Activated T-helper 2 cell treated with anti-CD3 and anti-CD28 coated beads, Interferon-gamma antibody, Interleukin-2, Interleukin-4, amounts not matched to agents 10 μg/mL and 5 μg/mL and 100 μg/mL, durations not matched to agents 14 hours and 24 hours and 36 hours (primary cell): ENCODE measurements at places on chromosomes 7 and 10. TPM values are rescaled to one million over a fixed set of nuclear protein-coding genes. Genes with fewer than 3 reads are reported as not detected.

DNA sequence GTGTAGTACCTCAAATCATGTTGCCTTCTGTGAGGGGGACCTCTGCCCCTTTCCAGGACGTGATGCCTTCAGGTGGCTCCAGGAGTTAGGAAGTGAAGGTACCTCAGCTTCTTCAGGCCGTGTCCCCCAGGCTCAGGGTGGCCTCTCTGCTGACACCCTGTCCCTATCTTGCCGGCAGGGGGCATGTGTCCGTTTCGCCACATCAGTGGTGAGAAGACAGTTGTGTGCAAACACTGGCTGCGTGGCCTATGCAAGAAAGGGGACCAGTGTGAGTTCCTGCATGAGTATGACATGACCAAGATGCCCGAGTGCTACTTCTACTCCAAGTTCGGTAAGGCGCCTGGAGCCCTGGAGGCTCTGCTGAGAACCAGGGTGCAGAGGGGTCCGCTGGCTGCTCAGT, 9.2 kb downstream of the CPSF4 start:
- DNase-seq, result no peak

- no peak for DNase-seq
Measured at GRCh38 chr10:92846854-92847201, 1.5 kb upstream of the EXOC6 start.

- DNase-seq, result no peak
Measured at GRCh38 chr7:43905209-43905946, 1.0 kb downstream of the URGCP start.

CLCN1 gene
- not detected in 2 replicates for total RNA-seq

DNA sequence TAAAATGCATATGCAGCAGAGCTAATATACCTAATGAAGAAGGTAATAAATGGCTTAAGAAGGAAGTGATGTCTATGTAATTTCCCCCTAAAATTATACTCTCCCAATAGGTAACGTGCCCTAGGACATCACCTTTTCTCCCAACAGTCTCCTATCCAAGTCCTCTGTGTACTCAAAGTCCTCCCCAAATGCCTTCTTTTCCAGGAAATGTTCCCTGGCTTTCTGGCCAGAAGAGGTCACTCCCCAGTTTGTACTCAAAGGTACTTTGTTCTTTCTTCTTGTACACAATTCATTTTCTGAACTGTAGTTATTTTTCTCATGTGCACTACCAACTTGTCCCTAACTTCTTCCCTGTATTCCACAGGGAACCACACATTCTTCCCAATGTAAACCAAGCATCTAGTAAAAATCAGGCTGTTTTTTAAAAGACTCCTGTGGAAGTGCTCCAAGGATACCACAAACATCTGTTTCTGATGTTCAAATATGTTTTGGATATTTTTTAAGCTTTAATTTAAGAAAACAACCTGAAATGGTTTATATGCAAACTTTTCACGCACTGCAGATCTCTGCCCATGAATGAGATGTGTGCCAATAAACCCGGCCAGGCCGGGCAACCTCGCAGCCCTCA, 262.3 kb upstream of the KLF14 start:
- no peak for DNase-seq

GRCh38 chr10:103544657-103545310, 51.3 kb downstream of the NEURL1 start:
- DNase-seq, result no peak

DNA sequence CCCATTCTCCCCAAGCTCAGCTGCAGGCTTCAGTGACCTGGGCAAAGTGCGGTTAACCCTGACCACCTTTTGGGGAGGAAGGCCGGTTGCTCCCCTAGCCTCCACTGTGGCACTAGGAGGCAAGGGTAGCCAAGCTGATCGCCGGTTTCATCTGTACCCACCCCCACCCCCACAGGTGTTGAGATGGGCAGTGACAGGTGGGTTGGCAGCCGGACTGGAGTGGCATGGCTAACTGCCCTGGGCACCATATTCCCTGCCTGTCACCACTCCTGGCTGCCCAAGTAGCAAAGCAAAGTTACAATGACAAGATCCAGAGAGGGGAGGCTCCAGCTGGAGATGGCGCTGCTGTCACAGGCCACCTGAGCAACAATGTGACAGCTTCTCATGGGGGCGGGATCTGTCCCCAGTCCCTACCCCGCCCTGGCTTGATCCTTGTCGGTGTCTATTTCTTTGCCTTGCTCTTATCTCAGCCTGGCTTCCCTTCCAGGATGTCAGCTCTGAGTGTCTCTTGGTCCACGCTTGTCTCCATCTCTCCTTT, 27.0 kb upstream of the BMS1 start:
- DNase-seq, result no peak

- DNase-seq, result no peak
Measured at GRCh38 chr10:108709927-108710722, 1213.2 kb downstream of the XPNPEP1 start.

DNA sequence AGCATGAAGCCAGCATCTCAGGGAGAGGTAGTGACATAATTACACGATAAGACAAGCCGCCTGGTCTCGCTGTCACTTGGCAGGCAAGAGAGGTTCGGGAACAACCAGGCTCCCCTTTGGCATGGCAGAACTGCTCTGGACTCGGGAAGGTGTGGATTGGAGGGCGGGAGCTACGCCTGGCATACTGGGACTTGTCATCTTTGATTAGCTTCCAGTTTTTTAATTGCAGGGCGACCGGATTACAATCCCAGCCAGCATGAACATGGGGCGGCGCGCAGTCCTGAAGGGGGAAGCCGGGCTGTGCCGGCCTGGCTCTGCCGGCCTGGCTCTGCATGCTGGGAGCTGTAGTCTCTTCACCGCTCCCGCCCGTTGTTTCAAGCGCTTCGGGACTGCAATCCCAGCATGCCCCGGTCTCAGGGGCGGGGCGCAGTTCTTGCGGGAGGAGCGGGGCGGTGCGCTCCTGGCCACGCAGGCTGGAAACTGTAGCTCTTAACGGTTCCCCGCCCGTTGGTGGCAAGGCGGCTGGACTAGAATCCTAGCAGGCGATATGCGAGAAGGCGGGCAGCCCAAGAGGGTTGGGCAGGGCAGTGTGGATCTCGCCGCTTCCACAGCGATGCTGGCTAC, 45.5 kb upstream of the ZNF716 start:
- DNase-seq, result no peak

- DNase-seq, result no peak
Measured at GRCh38 chr7:92205987-92206386, 27.0 kb upstream of the LRRD1 start.

DNA sequence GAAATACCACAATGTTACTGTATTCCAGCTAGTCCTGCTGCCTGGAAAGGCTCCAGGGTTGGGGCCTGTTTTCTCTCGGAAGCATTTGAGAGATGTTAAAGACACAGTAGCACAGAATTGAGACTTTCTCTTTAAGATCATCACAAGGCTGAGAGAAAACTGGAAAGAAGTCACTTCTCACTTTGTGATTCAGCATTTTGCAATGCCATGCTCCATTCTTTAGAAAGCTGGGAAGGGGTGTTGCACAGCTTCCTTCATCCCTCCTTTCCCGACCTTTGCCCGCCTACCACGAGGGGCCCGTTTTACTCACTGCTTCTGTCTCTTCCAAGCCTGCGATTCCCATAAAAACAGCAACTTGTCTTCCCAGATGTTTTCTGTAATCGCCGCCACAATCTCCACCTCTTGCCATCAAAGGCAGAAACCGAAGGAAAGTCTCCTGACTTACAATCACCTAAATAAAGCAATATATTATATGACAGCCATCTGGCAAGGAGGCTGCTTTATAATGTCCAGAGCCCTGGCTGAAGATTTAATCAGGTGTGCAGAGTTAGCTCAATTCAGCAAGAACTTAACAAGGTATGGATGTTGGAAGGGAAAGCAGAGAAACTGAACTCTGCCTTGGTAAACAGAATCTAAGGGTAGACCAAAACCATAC, 18.9 kb downstream of the NOD1 start:
- DNase-seq, result no peak

CALML5 gene
- not detected in 2 replicates for total RNA-seq

- no peak for DNase-seq
Measured at GRCh38 chr7:128666200-128666599, 5.9 kb upstream of the GARIN1A start.

TBX20 gene
- 0.11 and 0.39 TPM in 2 replicates for total RNA-seq

- no peak for DNase-seq
Measured at GRCh38 chr10:396535-397220, 261.4 kb downstream of the ZMYND11 start.

DNA sequence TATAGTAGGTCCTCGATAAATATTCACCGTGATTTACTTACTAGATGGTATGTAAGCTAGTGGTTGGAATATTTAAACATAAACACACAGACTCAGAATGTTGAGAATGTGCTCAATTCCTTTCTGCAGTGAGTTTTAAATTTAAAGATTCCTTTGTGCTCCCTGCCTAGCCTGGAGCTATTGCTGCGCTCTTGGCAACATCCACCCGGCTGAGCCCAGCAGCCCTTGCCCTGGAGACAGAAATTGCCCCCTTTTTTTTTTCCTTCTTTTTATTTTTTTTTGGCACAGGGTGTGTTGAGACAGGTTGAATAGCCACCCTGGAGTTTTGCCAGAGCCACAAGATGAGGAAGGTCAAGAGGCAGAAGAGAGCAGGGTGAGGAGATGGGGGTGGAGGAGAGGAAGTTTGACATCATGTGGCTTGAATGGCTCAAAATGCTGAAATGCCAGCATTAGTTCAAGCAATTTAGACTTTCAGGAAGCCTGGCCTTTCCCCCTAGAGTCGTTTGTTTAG, 180.8 kb downstream of the PRKCQ start:
- no peak for DNase-seq

STEAP4 gene
- total RNA-seq, result 0.39 and 0.48 TPM in 2 replicates
